Endothelial cell of umbilical vein (primary cell): ENCODE measurements at places on chromosomes 3 and 15.

DNA sequence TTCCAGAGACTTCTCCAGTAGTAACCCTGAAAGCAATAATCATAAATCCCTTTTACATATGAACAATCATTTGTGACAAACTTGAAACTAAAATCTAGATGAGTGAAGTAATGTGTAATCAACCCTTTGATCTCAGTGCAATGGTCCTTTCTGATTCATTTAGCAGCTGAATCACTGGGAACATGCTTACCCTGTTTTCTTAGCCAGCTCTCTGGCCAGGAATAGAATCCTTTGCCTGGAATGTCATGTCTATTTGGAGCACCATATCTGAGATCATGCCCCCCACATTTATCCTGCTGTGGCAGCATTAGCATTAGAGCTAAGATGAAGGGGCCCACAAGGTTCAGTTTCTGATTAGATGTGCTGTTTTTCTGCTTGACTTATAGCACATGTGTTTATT is 309.8 kb downstream of the OXSM start:
- DNase-seq = no peak

GRCh38 chr3:110969229-110970211 is 102.1 kb upstream of the NECTIN3 start:
- no peak for DNase-seq

DNA sequence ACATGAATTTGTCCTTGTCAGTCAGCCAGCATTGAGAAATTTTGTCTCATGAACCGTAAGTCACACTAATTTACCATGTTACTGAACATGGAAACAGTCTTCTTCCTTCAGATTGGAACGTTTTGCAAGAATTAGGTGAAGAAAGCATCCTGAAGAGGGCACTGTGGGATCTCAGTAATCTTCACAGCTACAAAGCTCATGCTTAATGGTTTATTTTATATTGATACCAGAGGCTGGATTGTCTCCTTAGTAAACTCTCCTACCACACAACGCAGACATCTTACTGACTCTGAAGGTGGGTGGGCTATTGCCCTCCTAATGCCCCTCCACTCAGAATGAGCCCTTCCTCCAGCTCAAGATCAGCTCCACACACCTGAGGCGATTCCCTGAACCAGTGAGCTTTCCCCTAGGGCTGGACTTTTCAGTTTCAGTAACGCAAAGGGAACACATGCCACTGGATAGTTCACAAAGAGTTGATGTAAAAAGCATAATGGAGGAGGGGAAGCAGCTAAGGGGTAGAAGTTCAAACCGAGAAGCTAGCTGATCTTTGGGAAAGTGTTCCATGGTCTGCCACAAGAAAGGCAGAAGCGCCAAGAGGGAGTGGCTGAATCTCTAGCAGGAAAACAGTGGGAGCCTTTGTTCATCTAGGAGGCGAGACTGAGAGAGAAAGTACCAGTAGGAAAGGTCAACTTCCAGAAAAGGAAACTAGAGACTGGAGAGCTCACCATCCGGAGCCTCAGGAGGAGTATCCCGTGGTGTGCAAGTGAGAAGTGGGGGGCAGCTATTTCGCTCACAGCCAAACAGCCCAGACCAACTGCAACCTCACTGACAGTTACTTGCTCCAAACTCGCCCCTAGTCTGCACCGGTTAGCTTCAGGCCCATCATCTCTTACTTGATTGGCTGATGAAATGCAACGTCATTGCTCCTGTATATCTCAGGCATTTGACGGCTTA is at the start of gene SLC9C1:
Gene SLC9C1, minus strand, starts transcription at position 849 of the 954 bp plus-strand sequence. CDS start 7,425 bp downstream, outside the sequence.
- peak; percentile 86 for DNase-seq

- DNase-seq = peak; percentile 73
These were observed 640 bp downstream of the MB21D2 start for GRCh38 chr3:192917028-192917403.

DNA sequence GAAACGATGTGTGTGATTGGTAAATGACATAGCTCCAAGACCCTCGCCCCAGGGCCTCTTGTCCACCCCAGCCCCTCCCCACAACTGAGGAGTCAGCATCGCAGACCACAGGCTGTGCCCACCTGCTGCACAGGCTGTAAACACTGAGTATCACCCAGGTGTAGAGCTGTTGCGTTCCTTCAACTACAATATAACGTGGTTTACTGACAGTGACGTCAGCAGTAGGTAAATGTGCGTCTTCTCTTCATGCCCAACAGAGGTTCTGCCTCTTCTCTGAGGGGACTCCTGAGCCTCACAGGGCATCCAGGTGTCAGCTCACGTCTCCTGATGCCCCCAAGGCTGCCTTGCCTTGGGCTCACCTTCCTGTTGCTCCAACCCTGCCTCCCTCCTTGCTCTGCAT is 395.1 kb downstream of the CACNA2D3 start:
- DNase-seq = no peak

- no peak for DNase-seq
These were observed 120.8 kb upstream of the HACD2 start for GRCh38 chr3:123705488-123706285.

GRCh38 chr3:140441006-140441405 is 236.9 kb upstream of the TRIM42 start:
- DNase-seq = peak; percentile 87

- no peak for DNase-seq
These were observed 5.9 kb downstream of the STOML1 start for GRCh38 chr15:73986055-73986775.

- no peak for DNase-seq
These were observed 61.9 kb downstream of the CGGBP1 start for GRCh38 chr3:87996882-87997281.

DNA sequence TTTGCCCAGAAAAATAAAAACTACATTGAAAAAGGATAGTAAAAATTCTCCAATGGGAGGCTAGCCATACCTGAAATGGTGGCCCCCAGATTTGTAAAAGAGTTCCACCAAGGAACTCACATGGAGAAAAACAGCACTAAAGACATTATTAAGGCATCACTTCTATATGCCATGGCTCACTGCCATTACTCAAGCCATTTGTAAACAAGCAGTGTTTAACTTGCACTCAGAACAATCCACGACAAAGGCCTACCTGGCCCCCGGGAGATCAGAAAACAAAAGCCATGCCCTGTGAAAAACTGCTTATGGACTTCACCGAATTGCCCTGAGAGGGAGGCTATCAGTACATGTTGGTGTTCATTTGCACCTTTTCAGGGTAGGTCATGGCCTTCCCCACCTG is 19.6 kb downstream of the CCR8 start:
- DNase-seq = no peak

GRCh38 chr3:194100856-194101390 is 35.0 kb upstream of the HES1 start:
- no peak for DNase-seq

DNA sequence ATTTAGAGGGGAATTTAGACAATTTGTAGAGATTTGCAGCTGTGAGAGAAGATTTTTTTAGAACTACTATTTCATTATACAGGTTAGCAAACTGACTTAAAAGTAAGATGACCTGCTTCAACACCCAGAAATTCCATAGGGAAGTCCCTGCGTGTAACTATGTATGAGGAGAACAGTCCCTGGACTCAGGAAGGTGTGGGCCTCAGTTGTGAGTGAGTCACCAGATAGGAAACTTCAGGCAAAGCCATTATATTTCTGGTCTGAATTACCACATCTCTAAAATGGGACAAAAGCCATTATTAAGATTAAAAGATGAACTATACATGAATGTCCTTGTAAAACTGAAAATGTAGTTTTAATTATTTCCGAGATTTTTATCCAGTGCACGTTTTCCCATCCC is 488.3 kb upstream of the GOLIM4 start:
- DNase-seq = no peak

DNA sequence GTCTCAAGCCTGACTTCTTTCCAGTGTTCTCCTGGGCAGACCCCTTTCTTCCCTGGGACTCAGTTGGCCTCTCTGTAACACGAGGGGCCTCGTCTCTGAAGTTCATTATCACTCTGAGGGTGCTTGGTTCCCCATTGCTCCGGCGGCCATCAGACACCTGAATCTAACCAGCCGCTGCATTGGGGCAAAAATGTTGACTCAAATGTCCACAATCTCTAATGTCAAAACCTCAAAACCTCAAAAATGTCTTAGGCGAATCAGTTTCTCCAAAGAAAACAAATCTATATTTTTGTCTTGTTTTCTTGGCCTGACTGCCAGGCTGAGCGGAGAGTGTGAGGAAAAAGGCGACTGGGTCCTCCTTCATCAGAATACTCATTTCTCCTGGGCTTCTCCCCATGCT is 220.7 kb downstream of the VPS13C start:
- DNase-seq = no peak

GRCh38 chr15:35705030-35705883 is 159.3 kb upstream of the DPH6 start:
- DNase-seq = peak; percentile 79

DNA sequence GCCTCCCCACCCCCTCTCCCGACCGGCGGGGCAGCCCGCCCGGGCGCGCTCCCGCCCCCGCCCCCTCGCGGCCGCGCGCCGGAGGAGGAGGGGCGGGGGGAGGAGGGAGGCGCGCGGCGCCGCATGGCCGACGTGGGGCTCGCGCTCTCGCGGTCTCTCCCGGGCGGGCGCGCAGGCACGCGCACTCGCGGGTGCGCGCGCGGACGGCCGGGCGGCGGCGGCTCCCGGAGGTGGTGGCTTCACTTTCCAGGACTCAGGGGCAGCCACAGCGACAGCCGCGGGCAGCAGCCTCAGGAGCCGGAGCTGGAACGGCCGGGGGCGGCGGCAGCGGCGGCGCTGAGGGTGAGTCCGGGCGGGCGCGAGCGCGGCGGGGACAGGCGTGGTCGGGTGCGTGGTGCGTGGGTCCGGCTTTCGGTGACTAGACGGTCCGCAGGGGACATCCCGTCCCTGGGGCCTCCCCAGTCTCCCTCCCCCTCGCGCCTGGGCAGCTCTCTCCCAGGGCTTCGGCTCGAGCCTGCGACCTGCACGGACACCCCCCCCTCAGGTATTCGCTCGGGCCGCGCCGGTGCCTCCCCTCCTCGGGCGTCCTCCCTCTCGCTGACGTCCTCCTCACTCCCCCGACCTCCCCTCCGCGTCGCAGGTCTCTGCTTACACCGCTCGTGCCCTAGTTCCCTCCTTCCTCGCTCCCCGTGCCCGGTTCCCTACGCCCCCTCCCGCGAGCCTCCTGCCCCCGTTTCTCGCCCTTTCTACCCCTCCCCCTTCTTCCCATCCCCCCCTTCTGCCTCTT is at the start of gene UBE2E2:
Gene UBE2E2, plus strand, starts transcription at position 407 of the 787 bp plus-strand sequence.
- peak; percentile 66 for DNase-seq

GRCh38 chr15:36841193-36841592 is 259.2 kb downstream of the MEIS2 start:
- no peak for DNase-seq

DNA sequence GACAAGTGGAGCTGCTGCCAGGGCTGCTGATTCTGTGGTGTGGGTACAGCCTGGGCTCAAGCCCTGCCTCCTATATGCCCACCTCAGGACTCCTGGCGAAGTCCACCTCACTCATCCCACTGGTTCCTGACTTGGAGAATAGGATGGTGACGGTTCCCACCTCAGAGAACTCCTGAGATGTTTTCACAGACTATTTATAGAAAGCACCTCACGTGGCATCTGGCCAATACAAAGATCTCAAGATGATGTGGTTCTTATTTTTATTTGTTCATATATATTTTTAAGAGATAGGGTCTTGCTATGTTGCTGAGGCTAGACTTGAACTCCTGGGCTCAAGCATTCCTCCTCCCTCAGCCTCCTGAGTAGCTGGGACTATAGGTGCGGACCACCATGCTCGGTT is 236.9 kb upstream of the BHLHE40 start:
- DNase-seq = peak; percentile 45

DNA sequence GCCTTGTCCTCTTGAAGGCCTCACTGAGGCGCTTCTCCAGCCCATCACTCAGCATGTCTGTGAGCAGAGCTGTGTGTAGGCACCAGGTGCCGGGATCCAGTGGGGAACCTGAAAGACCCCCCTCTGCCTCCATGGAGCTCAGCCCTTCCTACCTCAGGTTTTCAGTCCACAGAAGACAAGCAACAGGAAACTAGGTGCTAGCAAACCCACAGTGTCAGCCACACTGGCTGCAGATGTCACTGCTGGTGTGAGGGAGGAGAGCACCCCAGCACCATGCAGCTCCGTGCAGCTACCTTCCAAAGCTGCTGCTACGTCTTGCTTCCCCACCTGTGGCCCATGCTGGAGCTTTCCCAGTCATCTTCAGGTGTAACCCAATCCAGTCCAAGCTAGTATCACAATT is 17.9 kb downstream of the PSTPIP1 start:
- DNase-seq = no peak

DNA sequence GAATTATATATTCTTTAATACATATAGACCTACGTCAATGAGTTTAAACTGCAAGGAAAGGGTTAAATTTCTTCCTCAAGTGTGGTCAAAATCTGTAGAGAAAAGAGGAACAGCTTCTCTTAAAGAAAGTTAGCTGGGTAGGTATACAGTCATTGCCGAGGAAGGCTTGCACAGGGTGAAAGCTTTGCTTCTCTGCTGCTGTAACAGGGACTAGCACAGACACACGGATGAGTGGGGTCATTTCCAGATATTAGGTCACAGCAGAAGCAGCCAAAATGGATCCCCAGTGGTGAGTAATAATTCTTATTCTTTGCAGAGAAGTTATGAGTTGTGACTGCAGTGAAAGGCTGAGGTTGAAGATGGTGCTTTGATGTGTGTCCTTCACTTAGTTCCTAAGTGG is at the start of gene CD86:
Gene CD86, plus strand, starts transcription at position 148 of the 400 bp plus-strand sequence. Its CDS starts 128 bp downstream, at position 276.
- DNase-seq = no peak

- no peak for DNase-seq
These were observed 169.3 kb downstream of the GBE1 start for GRCh38 chr3:81592101-81592500.

DNA sequence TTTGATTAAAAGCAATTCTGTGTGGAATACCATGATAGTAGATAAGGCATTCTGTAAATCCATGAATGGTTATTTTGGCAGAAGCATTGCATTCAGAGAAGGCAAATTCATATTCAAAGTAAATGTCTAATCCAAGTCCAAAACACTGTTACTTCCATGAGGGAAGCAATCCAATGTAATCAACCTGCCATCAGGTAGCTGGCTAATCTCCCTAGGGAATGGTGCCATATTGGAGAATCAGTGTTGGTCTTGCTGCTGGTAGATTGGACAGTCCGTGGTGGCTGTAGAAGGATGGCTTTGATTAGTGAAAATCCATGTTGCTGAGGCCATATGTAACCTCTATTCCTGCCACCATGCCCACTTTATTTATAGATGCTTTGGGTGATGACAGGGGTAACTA is 72.1 kb upstream of the TNIK start:
- DNase-seq = no peak

DNA sequence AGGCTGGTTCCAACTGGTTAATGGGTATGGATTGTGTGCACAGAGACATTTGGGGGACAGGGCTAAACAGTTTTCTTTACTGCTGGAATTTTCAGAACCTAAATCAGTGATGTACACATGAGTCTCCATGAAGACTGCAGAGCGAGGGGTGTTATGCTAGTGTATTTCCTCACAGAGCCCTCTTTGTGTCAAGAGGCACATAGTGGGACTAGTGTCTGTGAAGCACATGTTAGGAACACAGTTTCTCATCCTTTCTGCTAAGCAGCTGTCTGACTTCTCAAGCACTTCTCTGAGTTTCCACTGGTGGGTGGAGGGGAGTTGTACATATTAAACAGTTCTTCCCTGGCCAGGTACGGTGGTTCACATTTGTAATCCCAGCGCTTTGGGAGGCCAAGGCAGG is 9.4 kb upstream of the STARD5 start:
- no peak for DNase-seq

DNA sequence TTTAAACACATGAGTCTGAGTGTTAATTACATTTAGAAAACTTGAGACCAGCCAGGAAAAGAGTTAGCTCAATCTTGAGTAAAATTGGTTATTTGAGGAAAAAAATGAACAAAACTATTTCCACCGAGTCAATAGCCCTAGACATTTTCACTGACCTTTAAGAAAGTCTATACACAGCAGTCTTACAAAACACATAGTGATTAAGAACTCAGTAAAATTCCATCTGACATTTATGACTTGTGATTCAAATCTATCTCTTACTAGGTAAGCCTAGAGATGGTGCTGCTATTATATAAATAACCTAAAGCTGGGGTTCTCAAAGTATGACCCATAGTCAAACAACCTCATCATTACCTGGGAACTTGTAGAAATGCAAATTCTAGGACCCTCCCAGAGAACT is 109.1 kb upstream of the COL8A1 start:
- no peak for DNase-seq
